ENCODE measurements at places on chromosomes 5 and 9. TPM values are rescaled to one million over a fixed set of nuclear protein-coding genes. Genes with fewer than 3 reads are reported as not detected.

The TXNDC8 gene
- not detected for total RNA-seq

GRCh38 chr5:1762883-1763547, 36.6 kb downstream of the MRPL36 start:
- DNase-seq, result no peak

DNA sequence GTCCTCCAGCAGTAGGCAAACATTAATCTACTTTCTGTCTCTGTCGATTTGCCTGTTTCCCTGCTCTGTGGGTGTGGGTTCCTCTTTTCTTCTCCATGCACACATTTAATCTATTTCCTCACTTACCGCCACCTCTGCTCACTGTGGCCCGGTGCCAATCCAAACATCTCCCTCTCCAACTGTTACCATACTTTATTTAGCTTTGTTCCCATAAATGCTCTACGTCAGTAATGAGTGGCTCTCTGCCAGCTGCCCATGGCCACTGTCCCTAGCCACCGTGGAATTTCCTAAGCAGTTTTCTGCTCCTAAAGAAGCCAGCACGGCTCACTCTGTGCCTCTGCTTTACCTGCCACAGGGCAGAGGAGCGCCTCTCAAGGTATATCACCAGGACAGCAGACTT, 19.5 kb upstream of the GOLPH3 start:
- peak; percentile 65 for DNase-seq

The CDKN2A gene
- 18.1 TPM for total RNA-seq

The PTGES2 gene
- total RNA-seq, result 68.9 TPM

- DNase-seq, result no peak
These were observed 108.5 kb upstream of the IQGAP2 start for GRCh38 chr5:76294573-76294972.

DNA sequence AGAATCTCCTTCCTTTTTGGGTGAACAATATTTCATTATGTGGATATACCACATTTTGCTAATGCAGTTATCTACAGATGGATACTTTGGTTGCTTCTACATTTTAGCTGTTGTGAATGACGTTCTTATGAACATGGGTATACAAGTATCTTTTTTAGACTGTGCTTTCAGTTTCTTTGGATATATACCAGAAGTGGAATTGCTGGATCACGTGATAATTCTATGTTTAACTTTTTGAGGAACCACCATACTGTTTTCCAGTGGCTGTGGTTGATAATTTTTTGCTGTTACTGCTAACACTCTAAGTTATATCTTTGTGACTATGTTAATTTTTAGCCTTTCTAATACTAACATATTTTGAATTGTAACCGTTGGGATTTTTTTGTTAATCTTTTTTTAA, 12.5 kb downstream of the WDR70 start:
- no peak for DNase-seq

The PCDHGC3 gene
- 53.1 TPM for total RNA-seq

DNA sequence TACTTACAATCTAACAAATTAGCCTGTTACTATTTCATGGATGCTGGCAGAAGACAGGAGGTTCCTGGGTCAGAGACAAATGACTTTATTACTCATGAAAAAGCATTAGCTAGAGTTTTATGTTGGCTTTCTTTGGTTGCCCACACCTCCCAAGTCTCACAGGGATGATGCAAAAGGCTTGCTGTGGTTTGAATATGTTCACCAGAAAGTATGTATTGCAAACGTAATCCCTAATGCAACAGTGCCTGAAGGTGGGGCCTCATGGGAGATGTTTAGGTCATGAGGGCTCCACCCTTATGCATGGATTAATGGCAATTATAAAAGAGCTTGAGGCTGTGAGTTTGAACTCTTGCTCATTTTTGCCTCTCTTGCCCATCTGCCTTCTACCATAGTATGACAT, 28.5 kb downstream of the DPYSL3 start:
- DNase-seq, result peak; percentile 89

DNA sequence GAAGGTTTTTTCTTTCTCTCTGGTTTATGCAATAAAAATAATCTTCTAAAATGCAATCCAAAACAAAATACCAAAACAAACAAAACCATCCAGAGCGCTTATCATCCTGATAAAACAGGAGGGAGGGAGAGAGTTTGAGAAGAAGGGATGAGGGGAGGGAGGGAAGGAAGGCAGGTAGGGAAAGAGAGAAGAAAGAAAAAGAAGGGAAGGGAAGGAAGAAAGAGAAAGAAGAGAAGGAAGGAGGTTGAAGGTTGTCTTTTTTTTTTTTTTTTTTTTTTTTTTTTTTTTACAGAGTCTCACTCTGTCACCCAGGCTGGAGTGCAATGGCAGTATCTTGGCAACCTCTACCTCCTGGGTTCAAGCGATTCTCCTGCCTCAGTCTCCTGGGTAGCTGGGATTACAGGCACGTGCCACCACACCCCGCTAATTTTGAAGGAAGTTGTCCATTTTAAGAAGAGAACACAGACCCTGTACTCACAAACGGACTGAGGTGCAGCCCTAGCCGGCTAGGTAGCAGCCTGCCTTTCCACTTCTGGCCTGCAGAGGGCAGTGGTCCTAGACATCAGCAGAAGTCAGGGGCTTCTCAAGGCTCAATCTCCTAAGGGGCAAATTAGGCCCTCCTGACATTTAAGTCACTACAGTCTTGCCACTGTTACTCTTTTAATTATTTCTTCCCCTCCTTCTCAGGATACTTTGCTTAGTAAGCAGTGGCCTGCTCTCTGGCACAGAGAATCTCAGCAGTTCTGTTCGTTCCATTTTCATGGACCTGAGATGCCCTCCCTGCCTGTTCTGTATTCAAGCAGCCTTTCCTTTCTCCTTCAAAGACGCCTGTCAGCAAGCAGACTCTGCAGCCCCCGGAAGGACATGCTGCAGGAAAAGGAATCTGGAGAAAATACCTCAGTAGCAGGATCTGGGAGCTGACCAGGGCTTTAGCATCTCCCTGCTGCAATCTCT, 76.4 kb downstream of the EPB41L4B start:
- DNase-seq, result peak; percentile 68

DNA sequence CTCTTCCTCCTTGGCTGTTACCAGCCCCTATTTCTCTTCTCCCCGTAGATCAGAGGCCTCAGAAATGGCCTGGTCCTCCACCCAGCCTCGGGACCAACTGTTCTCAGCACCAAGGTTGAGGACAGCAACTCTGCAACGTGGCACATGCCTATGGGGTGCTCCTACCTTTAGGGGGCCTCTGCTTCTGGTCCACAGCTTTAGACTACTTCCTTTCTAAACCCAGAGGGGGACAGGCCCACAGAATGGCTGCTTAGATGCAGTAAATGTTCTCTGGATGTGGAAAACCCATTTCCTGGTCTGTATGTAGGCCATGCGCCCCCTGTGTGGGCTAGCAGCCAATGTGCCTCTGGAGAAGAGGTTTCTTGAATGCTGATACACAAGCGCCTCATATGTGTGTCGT, 68.4 kb downstream of the NRG2 start:
- DNase-seq, result no peak

- DNase-seq, result no peak
These were observed 40.2 kb downstream of the NTNG2 start for GRCh38 chr9:132201780-132202703.

The LVRN gene
- total RNA-seq, result not detected

GRCh38 chr9:127097683-127098082, 24.8 kb downstream of the ANGPTL2 start:
- no peak for DNase-seq

DNA sequence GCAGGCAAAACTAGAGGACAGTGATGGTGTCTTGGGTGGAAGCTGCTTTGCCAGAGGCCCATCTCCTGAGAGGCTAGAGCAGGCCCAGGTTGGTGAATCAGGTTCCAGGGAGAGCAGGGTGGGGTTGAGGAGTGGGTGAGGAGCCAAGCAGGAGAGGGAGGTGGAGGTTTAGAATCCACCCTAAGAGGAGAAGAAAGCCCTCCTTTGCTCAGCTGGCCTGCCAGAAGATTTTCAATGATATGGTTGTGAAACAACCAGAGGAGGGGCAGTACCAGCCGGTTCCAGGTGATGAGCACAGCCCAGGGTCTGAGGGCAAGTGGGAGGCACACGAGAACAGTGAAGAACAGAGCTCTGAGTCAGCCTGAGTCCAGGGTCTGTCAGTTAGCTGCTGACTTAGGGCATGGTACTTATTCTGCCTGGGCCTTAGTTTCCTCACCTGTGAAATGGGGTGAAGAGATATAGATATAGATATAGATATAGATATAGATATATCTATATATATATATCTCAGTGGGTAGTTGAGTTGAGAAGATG, 17.8 kb downstream of the PPARGC1B start:
- no peak for DNase-seq
